CD8-positive, alpha-beta T cell (primary cell): ENCODE measurements at places on chromosomes 12 and 14. TPM values are rescaled to one million over a fixed set of nuclear protein-coding genes. Genes with fewer than 3 reads are reported as not detected.

CELA1 gene
- not detected for total RNA-seq

LHX5 gene
- total RNA-seq, result not detected

SMIM41 gene
- 0.22 TPM for total RNA-seq

ETFBKMT gene
- total RNA-seq, result 1.0 TPM

GRCh38 chr12:70719672-70720420 lies 82.6 kb upstream of the PTPRB start:
- DNase-seq, result peak; percentile 2

- DNase-seq, result no peak
Observed at GRCh38 chr14:24113379-24113800, 1.2 kb upstream of the DCAF11 start.

GRCh38 chr14:55152052-55152753 lies 23.2 kb downstream of the LGALS3 start:
- DNase-seq, result no peak

DNA sequence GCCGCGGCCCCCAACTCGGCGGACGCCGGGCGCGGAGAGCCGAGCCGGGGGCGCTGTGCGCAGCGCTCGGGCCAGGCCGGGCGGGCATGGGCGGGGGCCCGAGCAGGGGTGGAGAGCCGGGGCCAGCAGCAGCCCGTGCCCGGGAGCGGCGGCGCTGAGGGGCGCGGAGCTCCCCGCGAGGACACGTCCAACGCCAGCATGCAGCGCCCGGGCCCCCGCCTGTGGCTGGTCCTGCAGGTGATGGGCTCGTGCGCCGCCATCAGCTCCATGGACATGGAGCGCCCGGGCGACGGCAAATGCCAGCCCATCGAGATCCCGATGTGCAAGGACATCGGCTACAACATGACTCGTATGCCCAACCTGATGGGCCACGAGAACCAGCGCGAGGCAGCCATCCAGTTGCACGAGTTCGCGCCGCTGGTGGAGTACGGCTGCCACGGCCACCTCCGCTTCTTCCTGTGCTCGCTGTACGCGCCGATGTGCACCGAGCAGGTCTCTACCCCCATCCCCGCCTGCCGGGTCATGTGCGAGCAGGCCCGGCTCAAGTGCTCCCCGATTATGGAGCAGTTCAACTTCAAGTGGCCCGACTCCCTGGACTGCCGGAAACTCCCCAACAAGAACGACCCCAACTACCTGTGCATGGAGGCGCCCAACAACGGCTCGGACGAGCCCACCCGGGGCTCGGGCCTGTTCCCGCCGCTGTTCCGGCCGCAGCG lies 639 bp downstream of the FZD10 start:
- DNase-seq, result no peak

DNA sequence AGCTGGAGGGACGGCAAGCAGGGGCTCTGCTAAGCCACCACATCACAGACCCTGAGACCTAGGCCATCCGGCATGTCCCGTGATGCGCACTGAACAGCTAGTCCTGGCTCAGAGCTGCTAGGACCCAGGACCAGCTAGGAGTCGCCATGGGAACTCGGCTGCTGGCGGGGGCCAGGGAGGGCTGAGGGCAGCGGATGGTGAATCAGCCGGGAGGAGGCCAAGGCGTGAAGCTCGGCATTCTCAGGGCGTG lies 5.1 kb downstream of the AHNAK2 start:
- no peak for DNase-seq

- DNase-seq, result no peak
Observed at GRCh38 chr12:45912774-45913173, 77.6 kb downstream of the SCAF11 start.

GRCh38 chr12:64893961-64894360 lies 69.5 kb downstream of the TBC1D30 start:
- DNase-seq, result no peak

- no peak for DNase-seq
Observed at GRCh38 chr12:130162267-130162666, at the start of gene FZD10. Gene FZD10, plus strand, starts transcription at chr12:130162464. Its CDS starts 479 bp downstream, at chr12:130162943.

- no peak for DNase-seq
Observed at GRCh38 chr12:82357340-82357739, 847 bp downstream of the CCDC59 start.
